ENCODE measurements at places on chromosomes 2 and 18.
A peak's percentile ranks its signal among the peaks of the same experiment; 100 is the strongest.

DNA sequence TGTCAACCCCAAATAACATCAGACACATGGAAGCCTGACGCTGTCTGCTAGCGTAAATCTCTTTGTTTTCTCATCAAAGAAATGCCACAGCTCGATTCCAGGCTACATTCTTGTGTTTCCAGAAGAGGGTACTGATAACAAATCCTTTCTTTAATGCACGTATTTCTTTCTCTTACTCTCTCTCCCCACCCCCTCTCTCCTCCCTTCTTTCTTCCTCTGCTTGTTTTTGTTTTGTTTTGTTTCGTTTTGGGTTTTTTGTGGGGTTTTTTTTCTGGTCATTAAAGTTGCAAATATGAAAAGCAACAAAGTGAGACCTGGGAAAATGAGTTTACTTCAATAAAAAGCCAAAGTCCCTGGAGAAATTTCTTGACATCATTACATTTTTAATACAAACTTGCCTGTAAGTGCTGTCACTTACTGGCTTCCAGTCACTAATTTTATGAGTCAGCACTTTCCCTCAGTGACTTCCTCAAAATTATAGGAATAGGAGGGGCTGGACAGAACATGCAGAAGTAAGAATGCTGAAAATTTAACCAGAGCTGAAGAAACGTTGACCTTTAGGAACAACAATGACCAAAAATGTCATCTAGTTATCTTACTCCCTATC, 106.7 kb upstream of the NABP1 start:
- DNase-seq = peak; percentile 32

- DNase-seq = no peak
Observed at GRCh38 chr2:189285349-189285748, 105.8 kb upstream of the COL5A2 start.

DNA sequence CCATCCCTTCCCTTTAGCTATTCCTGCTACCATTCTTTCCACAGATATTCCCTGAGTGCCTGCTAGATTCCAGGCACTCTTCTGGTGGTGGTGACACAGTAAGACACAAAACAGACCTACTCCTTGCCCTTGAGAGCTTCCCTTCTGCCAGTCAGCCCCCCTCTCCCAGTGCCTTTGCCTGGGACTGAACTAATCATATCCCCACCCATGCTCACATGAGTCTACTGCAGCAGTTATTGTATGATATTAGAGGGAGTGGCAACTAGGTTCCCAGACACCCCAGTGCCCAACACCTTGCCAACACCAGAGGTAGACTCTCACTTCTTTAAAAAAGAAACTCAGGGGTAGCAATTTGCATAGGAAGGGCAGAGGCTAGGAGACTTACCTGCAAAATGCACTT, 7.2 kb upstream of the LBH start:
- DNase-seq = no peak

DNA sequence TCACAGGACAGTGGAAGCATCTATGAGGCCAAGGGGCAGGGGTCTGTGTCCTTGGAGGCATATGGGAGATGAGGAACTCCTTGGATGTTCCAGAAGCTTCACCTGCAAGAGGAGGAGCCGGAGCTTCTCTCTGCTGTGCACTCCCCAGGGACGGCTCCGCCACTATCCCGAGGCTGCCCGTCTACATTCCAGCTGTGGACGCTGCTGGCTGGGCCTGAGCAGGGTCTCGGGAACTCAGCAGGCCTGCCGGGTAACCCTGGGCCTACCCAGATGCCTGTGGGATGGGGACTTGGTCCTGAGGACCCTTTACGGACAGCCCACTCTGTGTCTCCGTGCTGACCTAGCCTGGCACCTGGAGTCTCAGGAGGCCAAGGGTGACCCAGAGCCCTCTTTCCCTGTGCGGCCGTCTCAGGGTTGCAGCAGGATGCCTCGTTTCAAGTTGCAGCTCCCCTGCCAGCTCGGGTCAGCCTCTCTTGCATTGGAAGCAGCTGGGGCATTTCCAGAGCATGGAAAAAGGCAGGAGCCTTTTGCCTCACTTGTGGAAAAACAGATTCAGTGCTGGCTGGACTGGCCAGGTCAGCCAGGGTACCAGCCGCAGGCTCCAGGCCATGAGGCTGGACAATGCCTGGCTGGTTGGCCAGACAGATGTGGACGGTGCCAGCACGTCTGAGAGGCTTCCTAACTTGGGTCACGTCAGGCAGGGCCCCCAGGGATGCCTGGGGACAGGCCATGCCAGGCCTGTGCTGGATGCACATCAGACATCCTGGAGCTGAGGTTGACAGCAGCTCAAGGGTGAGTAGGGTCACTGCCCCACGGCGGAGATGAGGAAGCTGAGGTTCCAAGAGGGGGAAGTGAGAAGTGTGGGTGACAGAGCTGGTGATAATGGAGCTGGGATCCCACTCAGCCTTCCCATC, 41.5 kb downstream of the SCTR start:
- DNase-seq = no peak

- DNase-seq = no peak
Observed at GRCh38 chr2:42054714-42055430, 7.1 kb downstream of the PKDCC start.

GRCh38 chr18:69400253-69400975, at the start of gene DOK6:
TSS of gene DOK6 (plus strand) at chr18:69400888.
- no peak for DNase-seq

- peak; percentile 66 for DNase-seq
Observed at GRCh38 chr18:11849841-11850634, 1.2 kb upstream of the CHMP1B start.

DNA sequence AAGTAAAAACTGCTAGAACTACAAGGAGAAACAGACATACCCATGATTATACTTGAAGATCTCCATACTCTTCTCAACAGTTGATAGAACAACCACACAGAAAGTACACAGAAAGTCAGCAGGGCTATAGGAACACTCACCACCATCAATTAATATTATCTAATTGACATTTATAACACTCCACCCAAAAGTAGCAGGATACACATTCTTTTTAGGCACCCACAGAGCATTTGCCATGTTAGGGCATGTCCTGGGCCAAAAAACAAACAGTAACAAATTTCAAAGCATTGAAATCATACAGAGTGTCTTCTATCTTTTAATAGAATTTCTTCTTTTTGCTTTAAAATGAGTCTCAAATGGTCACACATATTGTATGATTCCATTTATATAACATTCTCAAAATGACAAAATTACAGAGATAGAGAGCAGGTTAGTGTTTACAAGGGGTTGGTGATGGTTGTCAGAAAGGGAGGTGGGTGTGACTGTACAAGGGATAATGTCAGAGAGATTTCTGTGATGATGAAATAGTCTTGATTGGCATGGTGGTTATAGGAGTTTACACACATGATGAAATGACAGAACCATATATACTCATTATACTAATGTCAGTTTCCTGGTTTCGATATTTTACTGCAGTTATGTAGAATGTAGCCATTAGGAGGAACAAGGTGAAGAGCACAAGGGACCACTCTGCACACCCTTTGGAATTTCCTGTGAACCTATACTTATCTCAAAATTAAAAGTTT, 82.8 kb downstream of the NCK2 start:
- no peak for DNase-seq

DNA sequence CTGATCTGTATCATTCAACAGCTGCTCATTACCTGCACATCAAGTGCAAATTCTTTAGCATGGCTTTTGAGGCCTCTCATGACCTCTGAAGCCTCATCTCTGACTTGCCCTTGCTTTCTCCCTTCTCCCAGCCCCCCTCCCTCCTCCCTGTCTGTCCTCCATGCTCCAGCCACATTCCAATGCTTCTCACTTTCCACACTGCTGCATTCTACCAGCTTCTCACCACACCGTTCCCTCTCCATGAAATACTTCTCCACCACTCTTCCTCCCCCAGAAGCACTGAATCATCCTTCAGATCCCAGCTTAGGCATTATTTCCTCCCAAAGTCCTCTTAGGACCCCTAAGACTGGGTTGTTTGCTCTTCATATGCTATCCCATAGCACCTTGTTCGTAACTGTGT, 26.9 kb downstream of the GCG start:
- DNase-seq = peak; percentile 66

DNA sequence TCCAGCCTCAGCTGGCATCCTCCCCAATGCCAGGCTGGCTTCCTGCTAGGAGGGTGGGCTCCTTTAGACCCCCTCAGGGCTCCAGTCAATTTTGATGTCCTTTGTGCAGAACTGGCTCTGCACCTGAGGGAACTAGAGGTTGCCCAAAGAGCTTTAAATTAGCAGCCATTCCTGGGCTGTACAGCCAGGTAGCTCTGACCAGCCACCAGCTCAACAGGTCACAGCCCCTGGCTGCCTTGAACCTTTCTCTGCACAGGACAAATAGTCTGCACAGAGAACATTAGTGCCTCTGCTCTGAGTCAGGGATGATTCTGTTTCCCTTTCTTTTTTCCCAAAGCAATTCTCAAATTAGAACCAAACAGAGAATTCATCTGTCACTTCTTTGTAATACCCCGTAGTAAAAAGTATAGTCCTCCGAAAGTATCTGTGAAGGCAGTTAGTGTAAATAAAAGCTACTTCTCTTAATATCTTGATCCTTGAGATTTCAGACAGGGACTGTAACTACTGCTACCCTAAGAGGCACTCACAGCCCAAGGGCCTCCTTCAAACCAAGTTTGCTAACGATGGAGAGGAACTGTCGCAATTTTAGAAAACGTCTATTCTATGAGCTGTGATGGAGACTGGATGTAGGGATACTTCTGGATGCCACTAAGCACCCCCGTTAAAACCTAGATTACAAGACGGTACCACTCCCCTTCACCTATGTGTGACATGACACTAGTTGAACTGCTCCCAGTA, 3.0 kb downstream of the TTC32 start:
- no peak for DNase-seq
